Ureter (tissue), 1 donor: ENCODE measurements at places on chromosomes 12 and 14.

DNA sequence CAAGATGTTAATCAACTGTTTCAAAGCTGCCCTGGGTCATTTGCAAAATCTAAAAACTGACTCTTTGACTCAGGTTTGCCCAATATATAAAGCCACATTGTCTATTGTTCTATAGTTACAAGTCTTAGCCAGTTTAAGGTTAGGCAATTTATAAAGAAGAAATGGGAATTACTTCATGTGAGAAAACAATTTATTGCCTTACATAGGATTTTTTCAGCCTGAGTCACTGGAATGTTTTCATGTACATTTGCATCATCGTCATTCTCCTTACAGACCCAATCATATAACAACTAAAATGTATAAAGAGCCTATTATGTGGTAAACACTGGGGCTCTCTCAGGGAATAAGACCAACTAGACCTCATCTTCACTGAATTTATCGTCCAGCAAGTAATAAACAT, 100.3 kb upstream of the PLEKHG7 start:
- DNase-seq: no peak

DNA sequence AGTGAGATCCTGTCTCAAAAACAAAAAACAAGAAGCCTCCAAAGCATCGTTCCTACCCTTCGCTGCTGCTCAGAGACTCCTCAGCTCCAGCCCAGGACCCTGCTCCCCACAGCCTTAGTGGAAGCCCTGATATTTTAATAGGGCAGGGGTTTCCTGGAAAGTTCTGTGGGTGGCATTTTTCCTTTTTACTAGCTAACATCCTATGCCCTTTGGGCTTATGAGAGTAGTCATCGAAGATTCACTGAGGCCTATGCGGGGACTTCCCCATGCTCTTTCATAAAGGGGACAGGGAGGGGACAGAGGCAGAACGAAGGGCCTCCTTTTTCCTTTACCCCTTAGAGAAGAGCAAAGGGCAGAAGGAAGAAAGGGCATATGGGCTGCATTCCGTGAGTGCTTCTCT, 8.3 kb downstream of the LAG3 start:
- no peak for DNase-seq

GRCh38 chr12:27012239-27012981, 1.8 kb downstream of the TM7SF3 start:
- DNase-seq: no peak

DNA sequence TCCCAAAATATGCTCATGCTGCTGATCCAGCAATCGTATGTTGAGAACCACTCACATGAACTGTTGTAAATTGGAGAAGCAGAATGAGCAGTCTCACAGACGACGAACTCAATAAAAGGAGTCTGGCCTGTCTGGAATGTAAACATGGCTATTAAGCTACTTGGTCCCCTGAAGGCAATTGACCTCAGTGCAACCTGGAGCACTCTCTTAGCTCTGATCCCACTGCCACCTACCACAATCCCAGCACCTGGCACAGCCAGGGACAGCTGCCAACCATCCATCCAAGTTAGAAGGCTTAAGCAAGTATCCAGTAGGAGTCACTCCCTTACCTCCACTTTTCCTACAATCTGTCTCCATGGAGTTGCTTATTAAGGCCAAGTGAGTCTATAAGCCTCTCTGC, 406.9 kb upstream of the CLEC14A start:
- no peak for DNase-seq

DNA sequence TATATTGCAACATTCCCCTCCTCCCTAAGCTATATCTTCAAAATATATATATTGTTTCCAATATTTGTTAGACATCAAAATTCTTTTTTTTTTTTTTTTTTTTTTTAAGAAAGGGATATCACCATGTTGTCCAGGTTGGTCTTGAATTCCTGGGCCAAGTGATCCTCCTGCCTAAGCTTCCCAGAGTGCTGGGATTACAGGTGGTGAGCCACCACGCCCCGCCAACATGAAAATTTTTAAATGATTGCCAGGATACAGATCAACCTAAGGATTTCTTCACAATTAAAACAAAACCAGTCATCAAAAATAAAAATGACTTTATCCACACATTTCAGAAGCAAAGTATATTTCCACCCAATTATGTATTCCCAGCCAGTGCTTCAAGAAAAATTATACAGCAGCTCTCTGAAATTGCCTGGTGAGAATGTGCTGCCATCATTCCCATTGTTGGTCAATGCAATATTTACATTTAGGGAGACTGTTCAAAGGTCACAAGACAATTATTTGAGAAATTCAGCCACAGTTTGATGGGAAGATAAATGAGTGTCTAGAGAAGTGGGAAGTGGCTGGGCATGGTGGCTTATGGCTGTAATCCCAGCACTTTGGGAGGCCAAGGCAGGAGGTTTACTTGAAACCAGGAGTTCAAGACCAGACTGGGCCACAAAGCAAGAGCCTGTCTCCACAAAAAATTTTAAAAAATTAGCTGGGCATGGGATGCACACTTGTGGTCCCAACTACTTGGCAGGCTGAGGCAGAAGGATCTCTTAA, 141.7 kb upstream of the AMIGO2 start:
- no peak for DNase-seq

- DNase-seq: no peak
Measured at GRCh38 chr12:130606231-130606630, 109.9 kb downstream of the RIMBP2 start.

GRCh38 chr14:53613404-53614253, 343.0 kb downstream of the BMP4 start:
- DNase-seq: no peak

- DNase-seq: no peak
Measured at GRCh38 chr14:28577711-28578131, 188.9 kb upstream of the FOXG1 start.

- DNase-seq: no peak
Measured at GRCh38 chr14:62015243-62015642, 253.0 kb downstream of the SNAPC1 start.

DNA sequence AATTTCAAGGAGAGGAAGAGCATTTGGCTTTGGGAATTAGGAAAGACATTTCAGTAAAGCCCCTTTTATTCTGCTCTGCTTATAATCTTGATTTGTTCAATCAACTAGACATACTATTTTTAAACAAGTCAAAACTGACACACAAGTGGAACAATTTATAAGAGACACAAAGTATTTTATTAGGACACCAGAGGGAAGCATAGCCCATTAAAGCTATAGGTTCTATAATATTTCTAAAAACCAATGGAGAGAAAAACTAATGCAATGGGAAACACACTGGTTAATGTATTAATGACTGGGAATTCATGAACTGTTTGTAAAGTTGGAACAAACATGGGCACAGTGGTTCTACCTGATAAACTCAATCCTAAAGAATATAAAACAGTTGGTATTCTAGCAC, 15.3 kb upstream of the CERS5 start:
- DNase-seq: no peak

DNA sequence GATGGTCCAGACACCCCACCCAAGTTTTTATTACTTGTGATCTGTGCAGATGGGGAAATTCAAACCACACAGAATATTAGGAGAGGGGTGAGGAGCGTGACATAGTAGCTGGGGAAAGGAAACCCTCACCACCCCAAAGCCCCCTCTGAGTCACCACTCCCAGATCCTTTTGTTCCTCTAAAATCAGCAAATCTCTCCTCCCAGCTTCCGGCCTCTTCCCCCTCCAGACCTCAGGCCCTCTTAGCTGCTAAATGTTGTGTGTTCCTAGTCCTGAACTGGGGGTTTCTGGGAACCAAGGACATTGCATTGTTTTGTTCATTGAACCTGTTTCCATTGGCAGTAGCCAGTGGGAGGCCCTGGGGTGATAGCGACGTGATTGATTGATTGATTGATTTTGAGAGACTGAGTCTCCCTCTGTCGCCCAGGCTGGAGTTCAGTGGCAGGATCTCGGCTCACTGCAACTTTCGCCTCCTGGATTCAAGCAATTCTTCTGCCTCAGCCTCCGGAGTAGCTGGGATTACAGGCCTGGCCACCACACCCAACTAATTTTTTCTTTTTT, 5.9 kb upstream of the ORAI1 start:
- DNase-seq: no peak

DNA sequence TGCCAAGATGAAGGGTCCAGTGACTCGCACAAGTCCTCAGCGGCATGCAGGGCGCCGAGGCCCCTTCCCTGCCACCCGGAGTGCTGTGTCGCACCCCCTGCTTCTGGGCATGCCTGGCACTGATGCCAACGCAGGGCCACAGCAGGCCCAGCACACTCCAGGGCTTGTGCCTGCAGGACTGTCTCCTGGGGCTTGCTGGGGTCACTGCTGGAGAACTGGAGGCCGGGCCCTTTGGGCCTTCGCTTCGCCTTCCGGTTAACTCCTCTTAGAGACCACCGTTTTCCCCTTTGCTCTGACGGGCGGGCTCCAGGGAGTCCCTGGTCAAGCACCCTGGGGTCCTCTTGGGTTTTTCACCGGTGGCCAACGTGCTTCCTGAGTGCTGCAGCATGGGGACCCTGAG, 79.6 kb downstream of the WDR20 start:
- DNase-seq: no peak

DNA sequence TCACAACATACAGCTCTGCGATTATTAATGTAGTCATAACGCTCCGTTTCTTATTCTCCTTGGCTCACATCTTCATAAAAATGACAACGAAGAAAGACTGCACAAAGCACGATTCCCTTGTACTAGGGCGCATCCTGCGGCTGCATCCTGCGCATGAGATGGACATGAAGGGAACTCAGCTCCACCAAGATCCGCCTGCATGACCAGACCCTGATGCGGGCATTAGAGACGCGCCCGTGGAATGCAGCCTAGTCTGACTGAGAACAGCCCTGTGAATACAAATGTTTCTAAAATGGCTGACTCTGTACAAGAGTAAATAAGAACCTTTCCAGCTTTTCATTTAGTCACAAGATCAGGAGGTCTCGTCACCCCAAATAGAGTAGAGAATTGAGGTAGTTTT, 422.2 kb downstream of the NOVA1 start:
- no peak for DNase-seq

GRCh38 chr14:92997343-92998061, 74.6 kb downstream of the CHGA start:
- DNase-seq: no peak

- DNase-seq: no peak
Measured at GRCh38 chr14:63991833-63992232, 139.0 kb downstream of the SYNE2 start.

GRCh38 chr12:111211910-111212757, 156.8 kb downstream of the PHETA1 start:
- DNase-seq: no peak

DNA sequence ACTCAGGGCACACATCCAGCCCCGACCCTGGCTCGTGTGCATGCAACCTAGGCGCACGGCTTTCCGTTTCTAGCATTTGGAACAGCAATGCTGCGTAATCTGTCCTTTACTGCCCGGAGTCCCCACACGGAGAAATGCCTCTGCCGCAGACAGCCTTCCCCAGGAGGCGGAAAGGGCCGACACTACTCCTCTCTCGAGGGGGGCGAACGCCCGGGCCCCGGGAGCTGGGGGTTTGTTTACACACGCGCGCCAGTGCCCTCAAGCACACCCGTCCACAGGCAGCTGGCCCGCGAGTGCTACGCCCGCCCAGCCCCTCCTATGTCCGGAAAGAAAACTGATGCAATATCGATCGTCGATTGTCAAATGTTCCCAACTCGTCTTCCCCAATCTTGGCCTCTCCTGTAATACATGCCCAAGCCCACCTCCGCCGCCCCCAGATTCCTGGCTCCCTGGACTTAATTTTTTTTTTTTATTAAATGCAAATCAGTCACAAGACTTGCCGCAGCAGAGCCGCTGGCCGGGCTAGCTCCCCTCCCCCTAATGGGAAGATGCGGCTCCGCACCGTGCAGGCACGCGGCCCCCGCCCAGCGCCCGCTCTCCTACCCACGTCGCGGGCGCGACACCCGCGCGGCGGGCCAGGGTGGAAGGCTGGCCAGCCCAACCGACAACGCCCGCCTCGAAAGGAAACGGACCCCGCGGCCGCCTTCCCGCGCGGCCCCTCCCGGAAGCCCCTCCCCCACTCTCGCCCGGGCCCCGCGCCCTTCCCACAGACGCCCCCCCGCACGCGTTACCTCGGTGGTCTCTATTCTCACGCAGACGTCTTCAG, 642 bp downstream of the SLC38A2 start:
- peak; percentile 81 for DNase-seq

DNA sequence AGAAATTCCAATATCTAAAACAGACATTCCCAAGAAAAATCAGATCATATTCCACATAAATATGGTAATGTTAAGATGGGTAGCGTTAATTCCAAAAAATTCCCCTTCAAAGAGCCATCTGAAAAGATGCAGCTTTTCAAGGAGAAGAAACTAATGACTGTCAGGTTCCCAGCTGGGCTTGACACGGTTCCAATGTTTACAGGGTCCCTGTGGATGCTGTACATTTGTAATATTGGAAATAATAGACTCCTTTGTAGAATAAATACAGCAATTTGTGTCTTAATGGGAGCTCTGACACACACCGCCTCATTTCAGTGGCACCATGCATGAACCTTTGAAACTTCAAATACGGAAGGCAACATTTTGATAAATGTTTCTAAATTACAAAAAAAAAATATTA, 140.6 kb downstream of the ITPR2 start:
- no peak for DNase-seq

DNA sequence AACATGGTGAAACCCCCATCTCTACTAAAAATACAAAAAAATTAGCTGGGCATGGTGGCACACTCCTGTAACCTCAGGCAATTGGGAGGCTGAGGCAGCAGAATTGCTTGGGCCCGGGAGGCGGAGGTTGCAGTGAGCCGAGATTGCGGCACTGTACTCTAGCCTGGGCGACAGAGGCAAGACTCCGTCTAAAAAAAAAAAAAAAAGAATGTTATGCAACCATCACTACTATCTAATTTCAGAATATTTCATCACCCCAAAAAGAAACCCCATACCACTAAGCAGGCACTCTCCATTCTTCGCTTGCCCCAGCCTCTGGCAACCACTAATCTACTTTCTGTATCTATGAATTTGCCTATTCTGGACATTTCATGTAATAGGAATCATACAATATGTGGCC, 68.8 kb upstream of the AMN start:
- no peak for DNase-seq

DNA sequence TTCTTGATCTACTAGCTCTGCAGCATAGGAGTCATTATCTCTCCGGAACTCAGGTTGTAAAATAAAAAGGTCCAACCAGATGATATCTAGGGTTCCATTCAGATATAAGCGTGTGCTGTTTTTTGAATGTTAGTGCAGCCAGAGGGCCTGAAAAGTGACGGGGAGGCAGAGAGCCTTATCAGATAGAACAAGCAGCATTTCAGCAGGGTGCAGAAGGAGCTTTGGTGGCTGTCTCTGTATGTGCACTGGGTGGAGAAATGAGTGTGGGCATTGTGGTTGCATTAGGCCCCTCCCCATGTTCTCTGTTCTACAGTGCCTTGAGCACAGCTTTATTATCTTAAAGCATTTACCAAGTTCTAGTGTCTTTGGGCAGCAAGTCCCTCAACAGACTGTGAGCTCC, 275.1 kb downstream of the NRXN3 start:
- DNase-seq: no peak

DNA sequence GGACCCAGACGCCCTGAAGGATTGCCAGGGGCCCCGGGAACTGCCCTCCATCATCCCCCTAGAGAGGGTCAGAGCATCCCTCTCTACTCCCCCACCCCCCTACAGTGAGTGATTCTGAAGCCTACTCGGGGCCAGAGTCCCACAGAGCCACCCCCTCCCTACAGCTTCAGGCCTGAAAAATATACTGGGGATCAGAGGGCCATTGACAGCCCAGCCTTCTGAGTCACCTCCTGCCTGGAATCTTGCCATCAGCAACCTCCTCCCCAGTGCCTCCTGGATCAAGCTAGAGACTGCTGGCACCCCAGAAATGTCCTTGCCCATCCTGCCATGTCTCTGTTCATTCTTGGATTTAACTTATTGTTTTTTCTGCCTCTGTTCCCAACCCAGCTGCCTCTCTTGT, 21.7 kb upstream of the MIA2 start:
- DNase-seq: no peak

- DNase-seq: no peak
Measured at GRCh38 chr14:52402812-52403526, 88.9 kb downstream of the PTGER2 start.
